Stimulated activated CD4-positive, alpha-beta T cell treated with anti-CD3 and anti-CD28 coated beads, Interleukin-1b, Interleukin-23, amount 100 ng/mL, for 48 hours (primary cell): ENCODE measurements at places on chromosomes 7 and 10.

GRCh38 chr10:28892818-28893547 is 215.7 kb downstream of the BAMBI start:
- DNase-seq: no peak

DNA sequence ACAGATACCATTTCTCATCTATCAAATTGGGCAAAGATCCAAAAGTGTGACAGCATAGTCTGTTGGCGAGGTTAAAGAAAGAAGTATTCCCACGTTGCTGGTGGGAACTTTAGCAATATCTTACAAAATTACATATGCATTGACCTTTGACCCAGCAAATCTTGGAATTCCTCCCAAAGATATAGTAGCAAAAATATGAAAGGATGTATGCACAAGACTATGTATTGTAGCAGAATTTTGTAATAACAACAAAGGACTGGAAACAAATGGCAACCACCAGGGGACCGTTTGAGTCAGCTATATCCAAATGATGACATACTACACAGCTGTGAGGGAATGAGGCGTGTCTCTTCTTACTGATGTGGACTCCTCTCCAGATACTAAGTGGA is 50.2 kb downstream of the KCNH2 start:
- DNase-seq: no peak

- no peak for DNase-seq
These were observed 96.7 kb downstream of the ARHGAP22 start for GRCh38 chr10:48507933-48508790.

GRCh38 chr7:129162732-129163131 is 18.2 kb downstream of the TSPAN33 start:
- DNase-seq: no peak

DNA sequence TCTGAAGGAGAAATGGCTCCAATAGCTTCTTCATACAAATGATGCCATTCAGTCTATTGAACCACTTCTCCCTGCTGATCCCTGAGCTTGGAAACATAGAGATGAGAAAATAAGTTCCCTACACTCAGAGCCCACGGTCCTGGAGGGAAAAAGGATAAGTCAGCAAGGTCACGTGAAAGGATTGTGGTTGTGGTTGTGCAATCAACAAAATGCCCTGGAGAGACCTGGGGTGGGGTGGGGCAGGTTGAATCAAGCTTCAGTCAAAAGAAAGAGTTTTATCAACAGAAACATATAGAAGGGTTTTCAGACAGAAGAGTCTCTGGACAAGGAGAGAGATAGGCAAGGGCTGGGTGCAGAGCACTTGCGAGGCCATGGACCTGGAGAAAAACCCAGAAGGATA is 30.1 kb downstream of the C10orf90 start:
- no peak for DNase-seq

GRCh38 chr10:115052226-115052625 is 40.9 kb upstream of the ATRNL1 start:
- no peak for DNase-seq

GRCh38 chr10:63123727-63124362 is 9.3 kb upstream of the NRBF2 start:
- DNase-seq: no peak

DNA sequence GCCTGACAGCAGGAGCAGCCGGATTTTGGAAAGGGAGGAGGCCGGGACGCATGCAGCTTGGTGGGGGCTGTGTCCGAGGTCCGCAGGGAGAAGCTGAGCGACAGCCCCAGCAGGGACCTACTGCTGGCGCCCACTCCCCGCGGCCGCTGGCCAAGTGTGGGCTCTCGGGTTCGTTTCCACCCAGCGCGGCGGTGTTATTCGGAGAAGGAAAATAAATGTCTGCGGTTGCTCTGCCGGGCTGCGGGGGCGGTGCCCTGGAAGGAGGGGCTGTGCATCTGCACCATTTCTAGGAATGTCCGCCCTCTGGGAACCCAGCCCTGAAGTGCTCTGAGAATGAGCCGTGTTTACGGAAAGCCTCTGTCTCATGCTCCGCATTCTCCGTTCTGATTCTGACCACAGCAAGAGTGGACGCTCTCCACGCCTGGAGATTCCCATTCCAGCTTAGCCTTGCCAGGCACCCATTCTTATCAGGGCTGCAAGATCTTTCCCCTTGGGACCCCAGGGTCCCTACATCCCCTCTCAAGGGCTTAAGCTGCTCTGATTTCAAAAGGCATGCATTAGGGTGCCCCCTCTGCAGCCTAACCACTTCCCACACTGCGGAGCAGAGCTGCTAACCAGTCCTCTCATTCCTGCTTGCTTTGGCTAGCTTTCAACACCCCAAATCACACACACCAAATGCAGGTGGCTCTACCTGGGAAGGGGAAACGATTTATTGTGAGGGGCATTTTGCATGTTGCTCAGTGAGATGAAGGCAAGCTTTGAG is 256.6 kb upstream of the GLI3 start:
- no peak for DNase-seq

DNA sequence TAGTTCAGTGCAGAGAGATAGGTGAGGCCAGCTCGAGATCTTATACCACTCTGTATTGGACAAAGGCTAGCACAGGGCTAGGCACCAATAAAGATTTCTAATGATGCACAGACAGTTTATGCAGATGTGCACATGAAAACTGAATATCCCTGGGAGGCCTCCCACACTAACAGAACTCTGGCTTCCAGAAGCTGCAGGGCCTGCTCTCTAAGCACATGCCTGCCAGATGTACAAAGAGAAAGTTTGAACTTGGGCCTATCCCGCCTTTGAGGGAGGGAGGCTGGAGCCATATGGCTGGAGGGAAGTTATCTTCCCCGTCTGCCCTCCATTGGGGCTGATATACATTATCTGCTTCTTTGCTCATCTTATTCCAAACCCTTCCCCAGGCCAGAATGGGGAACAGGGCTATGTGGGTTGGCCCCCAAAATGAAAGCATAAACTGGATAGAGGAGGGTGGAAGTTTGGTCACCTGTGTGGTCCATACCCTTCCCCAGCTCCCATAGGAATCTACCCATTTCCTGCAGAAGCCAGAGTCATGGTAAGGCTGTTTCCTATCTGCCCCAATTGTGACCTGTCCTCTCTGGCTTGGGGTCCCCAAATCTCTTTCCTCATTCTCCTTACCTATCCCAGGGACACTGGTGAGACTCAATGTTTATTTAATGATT is 3.8 kb downstream of the KAZALD1 start:
- DNase-seq: no peak

- no peak for DNase-seq
These were observed 126.7 kb upstream of the C1QL3 start for GRCh38 chr10:16648366-16648765.

DNA sequence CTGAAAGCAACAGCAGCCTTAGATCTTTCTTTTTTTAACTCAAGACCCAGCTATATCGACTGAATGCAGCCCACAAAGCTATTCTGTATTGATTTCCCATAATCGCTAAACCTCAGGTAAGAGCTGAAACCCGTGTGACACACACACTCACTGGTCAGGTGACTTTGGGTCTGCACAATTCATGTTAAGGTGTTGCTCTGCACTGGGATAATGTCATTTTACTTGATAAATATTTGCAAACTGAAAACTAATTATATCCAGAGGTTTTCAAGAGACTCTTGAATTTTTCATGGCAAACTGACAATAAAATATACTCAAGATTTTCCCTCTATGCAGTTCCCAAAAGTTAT is 33.1 kb downstream of the SCRN1 start:
- no peak for DNase-seq

DNA sequence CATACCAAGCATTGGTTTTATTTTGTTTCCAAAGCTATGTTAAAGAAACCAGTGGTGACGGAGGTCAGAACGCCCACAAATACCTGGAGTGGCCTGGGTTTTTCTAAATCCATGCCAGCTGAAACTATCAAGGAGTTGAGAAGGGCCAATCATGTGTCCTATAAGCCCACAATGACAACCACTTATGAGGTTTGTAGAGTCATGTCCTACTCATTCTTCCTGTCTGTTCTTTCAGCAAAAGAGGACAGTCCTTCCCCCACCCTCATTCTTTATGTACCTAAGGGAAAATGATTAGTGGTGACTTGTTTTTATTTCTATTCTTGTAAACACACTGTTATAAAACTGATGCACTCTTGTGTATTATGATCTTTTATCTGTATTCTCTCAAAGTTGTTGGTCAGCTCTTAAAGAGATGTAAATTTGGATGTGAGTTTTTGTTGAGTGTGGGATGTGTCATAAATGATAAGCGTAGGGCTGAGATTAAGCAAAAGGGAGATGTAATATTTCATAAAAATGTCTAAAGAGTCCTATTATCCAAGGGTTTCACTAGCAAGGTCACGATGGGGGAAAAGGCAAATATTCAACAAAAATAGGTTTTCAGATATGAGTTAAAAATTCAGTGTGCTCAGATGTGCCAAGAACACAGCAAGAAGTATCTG is 294.4 kb downstream of the BICC1 start:
- no peak for DNase-seq

DNA sequence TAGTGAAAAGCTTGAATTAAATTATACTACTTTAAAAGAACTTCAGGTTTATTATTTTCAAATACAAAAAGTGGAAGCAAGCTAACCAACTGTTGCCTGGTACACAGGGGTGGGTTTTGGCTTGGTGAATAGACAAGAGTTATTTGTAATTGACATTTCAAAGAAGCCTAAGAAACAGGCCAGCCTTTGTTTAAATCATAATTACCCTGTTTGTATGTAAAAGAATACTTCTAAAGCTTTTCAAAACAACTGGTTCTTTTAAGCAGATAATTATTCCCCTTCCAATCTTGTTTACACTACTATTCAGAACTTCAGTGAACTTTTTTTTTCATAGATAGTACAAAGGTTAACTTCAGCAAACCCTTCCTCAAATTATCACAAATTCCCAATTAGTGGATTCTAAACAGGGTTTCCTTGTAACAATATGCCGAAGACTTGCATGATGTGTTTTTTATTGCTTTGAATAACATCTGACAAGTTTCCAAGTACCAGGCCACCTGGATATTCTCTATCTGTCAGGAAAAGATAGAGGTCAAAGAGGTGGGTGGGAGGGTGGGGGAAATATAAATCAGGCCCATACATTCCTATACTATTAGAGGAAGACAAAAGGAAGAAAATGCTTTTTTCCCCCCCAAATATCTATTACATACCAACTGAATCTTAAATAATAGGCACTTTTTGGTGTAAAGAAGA is 20.4 kb downstream of the SSMEM1 start:
- no peak for DNase-seq

DNA sequence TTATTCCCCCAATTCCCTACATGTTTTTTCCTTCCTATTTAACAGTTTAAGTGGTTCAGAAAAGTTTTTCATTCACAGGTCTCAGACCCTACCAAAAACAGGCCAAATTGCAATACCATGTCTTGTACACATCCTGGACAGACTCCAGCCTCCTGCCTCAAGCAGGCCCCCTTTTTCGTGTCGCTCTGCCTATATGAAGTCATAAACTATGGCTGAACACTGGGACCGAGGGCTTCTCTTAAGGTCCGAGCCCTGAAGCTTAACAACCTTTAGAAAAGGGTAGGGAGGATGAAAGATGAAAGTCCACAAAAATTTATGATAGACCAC is 1.4 kb downstream of the FBXW4 start:
- DNase-seq: no peak
